PC-3 (cell line): ENCODE measurements at places on chromosomes 6 and 20. TPM values are rescaled to one million over a fixed set of nuclear protein-coding genes. Genes with fewer than 3 reads are reported as not detected.

Gene SAMD5
- total RNA-seq, result 1.2 and 1.8 TPM in 2 replicates

Gene OXT
- total RNA-seq, result not detected in 2 replicates

Gene TUBB2A
- total RNA-seq, result 66.8 and 70.2 TPM in 2 replicates

Gene SALL4
- 1.7 and 3.1 TPM in 2 replicates for total RNA-seq

Gene LYRM4
- 18.6 and 27.7 TPM in 2 replicates for total RNA-seq

Gene BTNL2
- total RNA-seq, result not detected in 2 replicates

Gene GHRH
- total RNA-seq, result not detected in 2 replicates

Gene LINC00237
- not detected in 2 replicates for total RNA-seq

Gene DYNLT1
- total RNA-seq, result 35.0 and 50.5 TPM in 2 replicates

Gene SLC4A11
- 23.7 and 26.8 TPM in 2 replicates for total RNA-seq

Gene AIF1
- total RNA-seq, result not detected in 2 replicates

Gene STMND1
- total RNA-seq, result not detected in 2 replicates

Gene TMEM14A
- 54.7 and 65.4 TPM in 2 replicates for total RNA-seq

Gene MYBL2
- total RNA-seq, result 95.9 and 103 TPM in 2 replicates

Gene ADGRG6
- total RNA-seq, result 50.4 and 73.2 TPM in 2 replicates

Gene CST7
- total RNA-seq, result not detected in 2 replicates

Gene SIRPD
- total RNA-seq, result 0.18 and 0.23 TPM in 2 replicates

Gene PXDC1
- total RNA-seq, result 46.2 and 59.8 TPM in 2 replicates

Gene CNR1
- total RNA-seq, result not detected in 2 replicates

Gene SAMD10
- 7.4 and 13.4 TPM in 2 replicates for total RNA-seq

Gene HCRTR2
- not detected in 2 replicates for total RNA-seq

Gene GFOD1
- 16.0 and 21.8 TPM in 2 replicates for total RNA-seq

Gene ISM1
- not detected in 2 replicates for total RNA-seq

Gene DPPA5
- total RNA-seq, result not detected in 2 replicates

Gene IL20RA
- 3.5 and 6.0 TPM in 2 replicates for total RNA-seq

Gene SYCP2L
- 0.07 and 2.4 TPM in 2 replicates for total RNA-seq

Gene DLK2
- total RNA-seq, result 1.4 and 4.4 TPM in 2 replicates

Gene HLA-DPA1
- not detected in 2 replicates for total RNA-seq

Gene HS3ST5
- total RNA-seq, result 0.86 and 1.2 TPM in 2 replicates

Gene OPN5
- total RNA-seq, result not detected in 2 replicates

Gene RSPO3
- total RNA-seq, result not detected in 2 replicates

Gene SMOC2
- total RNA-seq, result not detected in 2 replicates
